ENCODE measurements at places on chromosomes 3 and 15.

- DNase-seq: no peak
These were observed 12.6 kb downstream of the NFKBIZ start for GRCh38 chr3:101861789-101862415.

- DNase-seq: peak; percentile 87
These were observed at the start of gene TGFBR2 for GRCh38 chr3:30606301-30607031. TGFBR2 (plus strand) TSS chr3:30606601; CDS start chr3:30606884, 283 bp downstream.

DNA sequence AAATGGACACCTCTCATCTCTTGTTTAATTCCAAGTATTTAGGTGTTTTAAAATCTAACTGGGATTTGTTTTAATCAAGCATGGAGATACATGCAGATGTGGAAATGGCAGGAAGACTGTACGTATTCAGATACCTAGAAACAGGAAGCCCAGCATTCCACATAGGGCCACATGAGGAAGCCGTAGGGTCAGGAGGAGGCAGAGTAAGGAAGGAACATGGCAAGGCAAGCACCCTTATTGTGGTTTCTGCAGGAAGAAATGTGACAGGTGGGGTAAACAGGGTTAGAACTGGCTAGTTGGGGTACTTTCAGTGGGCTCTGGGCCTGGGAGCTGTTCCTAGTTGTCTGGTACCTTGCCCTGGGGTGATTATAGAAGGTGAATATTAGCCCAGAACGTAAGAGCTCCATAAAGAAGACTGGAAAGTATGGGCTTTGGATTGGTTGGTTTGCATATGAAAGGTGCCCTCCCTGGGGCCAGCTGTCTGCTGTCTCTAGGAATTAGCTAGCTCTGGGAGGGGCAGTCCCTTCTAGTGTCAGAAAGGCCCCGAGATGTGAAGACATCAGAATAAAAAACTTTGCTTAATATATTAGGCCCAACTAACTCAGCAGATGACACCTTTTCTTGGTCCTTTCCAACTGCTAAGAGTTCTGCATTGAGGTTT, 107.7 kb upstream of the CADPS start:
- DNase-seq: no peak

GRCh38 chr15:68602459-68603215, 23.8 kb downstream of the CORO2B start:
- DNase-seq: no peak

DNA sequence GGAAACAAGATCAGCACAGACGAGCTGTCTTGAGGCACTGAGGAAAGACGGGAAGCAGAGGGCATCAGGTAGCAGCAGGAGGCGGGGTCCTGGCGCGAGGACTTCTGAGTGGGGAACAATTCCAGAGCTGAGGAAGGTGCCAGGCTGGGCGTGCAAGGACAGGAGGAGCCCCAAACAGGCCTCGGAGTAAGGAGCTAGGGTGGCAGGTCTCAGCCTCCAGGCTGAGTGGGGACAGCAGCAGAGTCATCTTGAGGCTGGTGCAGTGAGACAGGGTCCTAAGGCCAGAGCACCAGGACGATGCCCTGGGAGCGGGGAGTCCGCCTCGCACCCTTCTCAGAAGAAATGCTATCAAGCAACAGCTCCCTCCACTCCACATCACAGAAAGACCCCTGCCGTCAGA, 78.4 kb downstream of the PCSK6 start:
- no peak for DNase-seq

DNA sequence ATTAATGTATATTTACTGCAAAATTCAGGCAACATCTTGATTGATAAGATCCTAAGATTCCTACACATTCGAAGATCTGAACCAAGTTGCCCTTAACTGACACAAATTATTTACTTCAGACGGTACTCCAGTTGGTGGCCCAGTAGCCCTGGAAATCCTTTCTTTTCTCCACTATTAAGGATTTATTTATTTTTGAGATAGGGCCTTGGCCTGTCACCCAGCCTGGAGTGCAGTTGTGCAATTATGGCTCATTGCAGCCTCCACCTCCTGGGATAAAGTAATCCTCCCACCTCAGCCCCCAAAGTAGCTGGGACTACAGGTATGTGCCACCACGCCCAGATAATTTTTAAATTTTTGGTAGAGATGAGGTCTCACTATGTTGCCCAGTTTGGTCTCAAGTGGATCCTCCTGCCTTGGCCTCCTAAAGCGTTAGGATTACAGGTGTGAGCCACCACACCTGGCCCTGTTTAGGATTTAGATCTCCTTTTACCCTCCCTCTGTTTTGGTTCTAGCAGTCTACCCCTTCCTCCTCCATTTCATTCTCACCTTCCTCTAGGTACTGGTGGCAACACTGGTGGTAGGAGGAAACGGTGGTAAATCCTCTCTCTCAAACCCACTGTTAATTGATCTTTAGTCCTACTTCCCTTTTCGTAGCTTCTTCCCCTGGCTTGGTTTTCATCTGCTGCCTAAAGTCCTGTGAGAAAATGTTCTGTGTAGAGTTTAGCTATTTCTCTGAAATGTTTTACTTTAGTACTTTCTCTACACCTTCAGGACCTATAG, 12.7 kb upstream of the ZNF609 start:
- DNase-seq: no peak

- no peak for DNase-seq
These were observed 76.2 kb upstream of the TP63 start for GRCh38 chr3:189554868-189555557.

DNA sequence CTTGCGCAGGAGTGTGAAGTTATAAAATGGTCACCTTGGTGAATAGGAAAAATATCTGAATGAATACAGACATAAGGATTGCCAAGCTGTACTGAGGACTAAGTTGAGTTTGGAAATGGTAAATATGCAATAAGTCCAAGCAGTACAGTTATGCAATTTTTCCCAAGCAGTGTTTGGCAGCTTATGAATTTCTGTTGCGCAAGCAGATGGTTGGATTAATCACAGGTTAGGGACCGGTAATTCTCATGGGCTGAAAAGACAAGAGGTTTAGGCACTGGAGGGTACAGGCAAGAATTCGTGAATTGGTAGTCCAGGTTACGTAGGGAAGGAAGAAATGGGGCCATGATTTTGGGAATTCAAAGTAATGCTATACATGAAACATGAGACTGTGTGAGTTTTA, 210.3 kb downstream of the RAP2B start:
- DNase-seq: no peak

DNA sequence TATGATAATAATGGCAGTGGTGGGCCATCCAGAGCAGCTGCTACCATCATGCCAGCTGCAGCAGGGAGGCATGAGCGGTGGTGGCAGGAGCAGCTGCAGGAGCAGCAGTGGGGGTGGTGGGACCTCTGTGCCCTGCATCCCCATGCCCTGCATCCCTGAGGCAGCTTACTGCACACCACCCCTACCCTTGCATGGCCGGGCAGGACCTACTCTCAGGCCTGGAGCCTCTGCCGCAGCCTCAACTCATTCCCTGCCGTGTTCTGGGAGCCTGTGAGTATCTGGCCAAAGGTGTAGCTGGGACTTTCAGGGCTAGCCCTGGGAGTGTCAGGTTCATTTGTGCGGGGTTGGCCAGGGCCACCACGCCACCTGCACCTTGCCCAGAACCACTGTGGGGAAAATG, 3.3 kb upstream of the XCR1 start:
- DNase-seq: no peak

DNA sequence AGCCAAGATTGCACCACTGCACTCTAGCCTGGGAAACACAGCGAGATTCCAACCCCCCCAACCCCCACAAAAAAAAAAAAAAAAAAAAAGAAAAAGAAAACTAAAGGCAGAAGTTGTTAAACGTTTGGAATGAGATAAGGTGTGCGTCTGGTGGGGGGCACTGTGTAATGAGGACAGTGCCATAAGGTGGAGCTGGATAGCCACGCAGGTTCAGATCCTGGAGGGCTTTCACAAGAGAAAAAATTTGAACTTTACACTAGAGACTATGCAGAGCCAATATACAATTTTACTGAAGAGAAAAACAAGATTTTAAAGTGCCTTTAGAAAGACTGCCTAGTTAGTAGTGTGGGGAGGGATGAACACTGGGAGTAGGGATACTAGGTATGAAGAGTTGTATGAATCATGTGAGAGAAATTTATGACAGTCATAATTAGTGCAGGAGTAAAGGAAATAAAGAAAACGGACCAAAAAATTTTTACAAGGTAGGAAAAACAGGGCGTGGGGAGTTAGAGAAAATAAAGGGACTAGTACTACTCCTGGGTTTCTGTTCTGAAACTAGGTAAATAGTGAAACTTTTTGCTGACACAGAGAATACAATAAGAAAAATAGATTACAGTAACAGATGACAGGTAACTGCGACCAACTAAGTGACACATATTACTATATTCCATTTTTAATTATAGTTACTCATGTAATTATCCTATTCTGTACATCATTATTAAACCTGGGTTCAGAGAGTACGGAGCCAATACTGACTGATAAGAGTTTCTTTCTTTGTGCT, 108.1 kb downstream of the PEAK1 start:
- DNase-seq: no peak

GRCh38 chr15:87752250-87752951, 504.1 kb downstream of the NTRK3 start:
- DNase-seq: no peak

GRCh38 chr3:138985932-138986331, 20.1 kb downstream of the PRR23A start:
- DNase-seq: no peak

DNA sequence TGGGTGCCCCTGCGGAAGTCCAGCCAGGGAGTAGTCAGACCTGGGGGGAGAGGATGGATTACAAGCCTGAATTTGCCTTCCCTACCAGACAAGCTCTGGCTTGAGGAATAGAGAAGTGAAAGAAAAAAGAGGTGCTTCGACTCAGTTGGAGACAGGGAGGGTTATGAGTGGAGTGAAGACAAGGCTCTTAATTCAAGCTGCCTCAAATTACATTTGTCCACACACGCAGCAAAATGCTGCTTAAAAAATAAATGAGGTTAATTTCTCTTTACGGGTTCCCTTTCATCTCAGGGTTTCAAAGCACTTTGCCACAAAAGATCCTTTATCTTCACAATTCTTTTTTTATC, 49.0 kb upstream of the SLC4A7 start:
- DNase-seq: no peak

DNA sequence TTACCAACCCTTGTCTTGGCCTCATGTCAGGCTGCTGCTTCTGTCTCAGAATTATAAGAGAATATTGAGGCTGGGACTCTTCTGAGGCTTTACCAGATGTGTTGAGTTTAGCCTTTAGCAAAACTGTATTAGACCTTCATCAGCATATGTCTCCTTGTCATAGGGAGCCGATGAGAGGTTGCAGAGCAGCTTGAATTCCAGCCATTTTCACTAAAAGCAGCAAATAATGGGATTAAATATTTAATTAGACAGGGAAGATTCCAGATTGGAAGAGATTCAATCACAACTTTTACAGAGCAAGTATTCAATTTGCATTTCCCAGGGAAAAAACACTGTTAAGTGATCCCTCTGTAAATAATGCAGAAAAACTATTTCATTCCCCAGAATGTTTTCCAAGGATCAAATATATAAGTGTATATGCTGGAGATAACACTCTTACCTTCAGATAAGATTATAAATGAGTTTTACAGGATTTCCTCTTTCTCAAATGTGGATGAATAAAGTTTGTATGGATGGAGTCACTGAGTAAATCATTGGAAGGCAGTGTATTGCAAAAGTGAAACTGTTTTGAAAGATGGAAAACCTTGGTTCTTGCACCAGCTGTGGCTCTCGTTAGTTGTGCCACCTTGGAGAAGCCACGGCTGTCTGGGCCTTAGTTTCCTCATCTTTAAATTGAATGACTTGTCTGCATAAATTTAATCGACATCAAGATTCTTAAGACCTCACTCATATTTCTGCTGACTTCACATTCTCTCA, 466.4 kb upstream of the SGO1 start:
- DNase-seq: no peak

GRCh38 chr3:112687616-112688015, 46.7 kb upstream of the CCDC80 start:
- DNase-seq: no peak

- no peak for DNase-seq
These were observed 66.9 kb upstream of the TRA2B start for GRCh38 chr3:186004671-186005070.

DNA sequence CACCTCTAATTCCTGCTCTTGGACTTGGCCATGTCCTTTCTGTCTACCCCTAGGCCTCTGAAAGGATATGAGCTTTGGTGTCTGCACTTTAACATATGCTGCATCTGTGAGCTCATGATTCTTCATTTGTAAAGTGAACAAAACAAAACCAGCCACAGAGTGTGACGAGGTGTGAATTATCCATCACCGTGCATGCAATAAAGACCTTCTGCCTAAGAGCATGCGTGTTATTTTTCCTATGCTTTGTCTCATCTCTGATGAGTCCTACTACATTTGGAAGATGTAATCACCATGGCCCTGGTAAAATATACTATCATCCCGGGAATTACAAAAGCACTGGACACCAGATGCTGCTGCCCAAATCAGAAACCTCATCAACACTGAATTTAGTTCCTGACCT, 103.5 kb upstream of the KCNAB1 start:
- DNase-seq: no peak

GRCh38 chr3:8278448-8278847, 223.2 kb upstream of the LMCD1 start:
- no peak for DNase-seq

- DNase-seq: peak; percentile 51
These were observed 77.8 kb upstream of the HES1 start for GRCh38 chr3:194058189-194058571.

GRCh38 chr3:58041826-58042324, 33.7 kb downstream of the FLNB start:
- DNase-seq: no peak

DNA sequence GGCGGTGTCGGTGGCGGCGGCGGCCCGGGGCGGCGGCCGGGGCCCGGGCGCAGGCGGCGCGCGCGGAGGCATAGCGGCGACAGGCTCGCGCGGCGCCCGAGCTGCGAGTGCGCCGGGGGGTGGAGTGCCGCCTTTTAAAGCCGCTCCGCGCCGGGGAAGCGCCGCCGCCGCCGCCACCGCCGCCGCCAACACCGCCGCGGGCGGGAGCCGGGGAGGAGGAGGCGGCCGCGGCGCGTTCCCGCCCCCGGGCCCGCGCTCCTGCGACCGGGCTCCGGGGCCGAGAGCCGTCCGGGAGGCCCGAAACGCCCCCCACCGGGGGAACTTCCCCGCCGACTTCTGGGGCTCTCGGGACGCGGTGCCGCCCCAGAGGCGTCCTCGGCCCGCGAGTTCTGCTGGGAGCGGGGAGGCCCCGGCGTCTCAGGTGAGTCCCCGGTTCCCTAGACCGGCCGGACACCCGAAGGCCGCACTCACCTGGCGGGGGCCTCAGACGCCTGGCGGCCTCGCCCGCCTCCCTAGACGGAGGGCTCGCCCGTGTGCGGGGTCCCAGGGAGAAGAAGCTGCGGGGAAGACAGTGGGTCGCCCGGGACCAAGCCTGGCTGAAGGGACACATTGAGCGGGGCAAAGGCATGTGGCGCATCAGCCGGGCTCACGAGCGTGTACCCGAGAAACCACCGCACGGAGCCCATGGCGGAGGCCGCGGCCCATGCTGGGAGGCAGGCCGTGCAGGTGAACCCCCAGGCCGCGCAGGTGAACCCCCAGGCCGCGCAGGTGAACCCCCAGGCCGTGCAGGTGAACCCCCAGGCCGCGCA, at the start of gene PCSK6:
Gene PCSK6, minus strand, starts transcription at position 109 of the 809 bp plus-strand sequence. Its CDS starts 37 bp downstream, at position 72.
- DNase-seq: no peak
